ENCODE measurements at places on chromosomes 7 and 10.

- no peak for DNase-seq
Measured at GRCh38 chr10:1372212-1372611, 316.0 kb downstream of the WDR37 start.

GRCh38 chr7:54556121-54556520, 13.9 kb downstream of the VSTM2A start:
- DNase-seq: no peak

GRCh38 chr7:137025469-137026175, 157.2 kb downstream of the CHRM2 start:
- DNase-seq: no peak

DNA sequence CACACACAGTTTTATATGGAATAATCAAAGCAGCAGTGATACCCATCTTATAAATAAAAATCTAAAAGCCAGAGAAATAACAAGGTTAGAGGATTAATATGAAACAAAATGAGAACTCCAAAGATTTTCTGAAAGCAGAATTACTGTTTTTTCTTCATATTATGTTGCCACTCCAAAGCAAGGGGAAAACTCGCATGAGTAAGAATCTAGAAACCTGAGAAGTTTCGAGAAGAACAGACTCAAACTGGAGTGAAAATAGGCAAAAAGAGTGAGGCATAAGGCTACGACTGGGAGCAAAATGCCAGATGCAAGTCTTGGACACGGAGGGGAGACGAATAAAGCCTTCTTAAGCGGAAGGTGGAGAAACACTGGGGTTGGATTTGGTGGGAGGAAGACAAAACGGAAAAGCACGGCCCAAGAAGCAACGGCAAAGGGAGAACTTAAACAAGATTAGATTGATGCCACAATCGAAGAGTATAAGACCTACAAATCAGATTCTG, 923 bp downstream of the TNPO3 start:
- DNase-seq: no peak

DNA sequence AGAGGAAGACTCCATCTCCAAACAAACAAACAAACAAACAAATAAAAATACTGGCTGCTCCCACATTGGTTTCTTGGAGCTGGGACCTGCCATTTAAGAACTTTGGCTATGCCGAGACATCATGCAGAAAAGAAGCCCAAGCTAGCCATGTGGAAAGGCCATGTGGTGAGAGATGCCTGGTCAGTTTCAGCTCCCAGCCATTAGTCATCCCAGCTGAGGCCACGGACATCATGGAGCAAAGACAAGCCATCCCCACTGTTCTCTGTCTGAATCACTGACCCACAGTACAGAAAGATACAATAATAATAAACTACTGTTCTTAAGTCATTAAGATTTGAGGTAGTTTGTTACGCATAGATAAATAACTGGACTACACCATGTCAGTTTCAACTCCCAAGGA, 70.0 kb upstream of the PCBD1 start:
- DNase-seq: no peak

DNA sequence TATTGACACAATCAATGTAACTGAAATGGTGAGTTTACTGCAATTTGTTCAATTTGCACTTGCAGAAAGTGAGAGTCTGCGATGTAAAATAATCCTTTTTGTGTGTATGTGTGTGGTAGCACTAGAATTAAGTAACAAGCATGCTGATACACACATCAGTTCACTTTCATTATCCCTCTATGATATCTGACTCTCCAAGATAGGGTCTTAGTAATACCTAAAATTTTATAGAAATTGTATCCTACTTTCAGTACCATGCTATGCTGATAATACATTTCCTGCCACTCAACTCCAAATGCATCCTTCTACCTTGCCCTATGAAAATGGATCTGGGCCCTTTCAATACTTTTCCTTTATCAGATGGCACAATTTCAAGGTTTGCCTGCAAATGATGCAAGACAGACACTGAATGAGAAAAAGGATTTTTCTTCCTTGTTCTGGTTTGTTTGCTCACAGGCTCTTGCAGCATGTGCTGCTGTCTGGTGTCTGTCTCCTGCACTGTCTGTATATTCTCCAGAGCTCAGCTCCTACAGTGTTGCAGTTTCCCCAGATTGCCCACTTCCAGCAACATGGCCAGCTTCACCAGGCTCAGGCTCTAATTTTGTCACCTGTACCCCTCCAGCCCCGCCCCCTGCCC, 297.9 kb upstream of the HGF start:
- no peak for DNase-seq

DNA sequence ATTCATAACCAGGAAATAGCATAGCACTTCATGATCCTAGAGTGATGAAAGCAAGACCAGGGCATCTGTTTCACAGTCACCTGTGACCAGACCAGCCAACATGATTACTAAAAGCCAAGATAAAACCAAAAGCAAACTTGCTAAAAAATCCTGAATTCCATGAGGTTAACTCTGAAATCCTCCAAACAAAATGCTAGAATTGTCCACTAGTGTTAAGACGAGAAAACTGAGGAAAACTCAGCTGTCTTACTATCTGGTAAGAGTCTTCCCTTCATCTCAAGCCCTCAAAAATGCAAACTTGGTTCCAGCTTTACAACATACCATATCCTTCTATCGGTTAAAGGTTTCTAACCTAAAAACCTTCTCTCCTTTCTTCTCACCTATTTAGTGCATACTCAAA, 1.3 kb upstream of the NPM3 start:
- no peak for DNase-seq

DNA sequence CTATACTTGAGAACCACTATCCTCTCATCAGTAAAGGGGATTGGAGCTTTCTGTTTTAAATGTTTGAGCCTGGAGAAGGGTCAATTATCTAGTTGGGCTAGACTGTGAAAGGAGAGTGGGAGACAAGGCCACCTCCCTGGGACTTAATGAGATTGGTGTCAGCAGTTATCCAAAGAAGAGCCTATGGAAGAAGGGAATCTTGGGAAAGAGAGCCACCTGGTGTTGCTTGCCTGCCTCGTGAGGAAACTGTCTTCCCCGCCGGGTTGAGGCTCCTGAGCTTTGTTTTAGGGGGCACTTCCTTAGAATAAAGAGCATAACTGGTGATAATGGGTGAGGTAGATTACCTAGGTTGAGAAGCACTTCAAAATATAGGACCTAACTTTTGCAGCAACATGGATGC, 32.0 kb upstream of the ABCB4 start:
- DNase-seq: peak; percentile 41

DNA sequence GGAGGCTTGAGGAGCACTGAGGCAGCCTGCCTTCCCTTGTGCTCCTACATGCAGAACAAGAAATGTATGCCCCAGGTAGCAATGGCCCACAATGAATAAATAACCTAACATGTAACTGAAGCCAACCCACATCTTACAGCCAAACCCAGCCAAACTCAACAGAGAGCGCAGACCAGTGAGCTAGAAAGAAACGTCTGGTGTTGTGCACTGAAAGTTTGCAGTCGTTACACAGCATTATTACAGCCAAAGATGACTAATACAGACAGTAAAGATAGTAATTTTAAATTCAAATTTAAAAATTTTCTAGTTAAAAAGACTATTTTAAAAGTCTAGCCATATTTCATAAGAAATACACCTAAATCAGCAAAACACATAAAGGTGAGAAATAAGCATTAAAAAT, 11.2 kb downstream of the USP6NL start:
- DNase-seq: no peak

DNA sequence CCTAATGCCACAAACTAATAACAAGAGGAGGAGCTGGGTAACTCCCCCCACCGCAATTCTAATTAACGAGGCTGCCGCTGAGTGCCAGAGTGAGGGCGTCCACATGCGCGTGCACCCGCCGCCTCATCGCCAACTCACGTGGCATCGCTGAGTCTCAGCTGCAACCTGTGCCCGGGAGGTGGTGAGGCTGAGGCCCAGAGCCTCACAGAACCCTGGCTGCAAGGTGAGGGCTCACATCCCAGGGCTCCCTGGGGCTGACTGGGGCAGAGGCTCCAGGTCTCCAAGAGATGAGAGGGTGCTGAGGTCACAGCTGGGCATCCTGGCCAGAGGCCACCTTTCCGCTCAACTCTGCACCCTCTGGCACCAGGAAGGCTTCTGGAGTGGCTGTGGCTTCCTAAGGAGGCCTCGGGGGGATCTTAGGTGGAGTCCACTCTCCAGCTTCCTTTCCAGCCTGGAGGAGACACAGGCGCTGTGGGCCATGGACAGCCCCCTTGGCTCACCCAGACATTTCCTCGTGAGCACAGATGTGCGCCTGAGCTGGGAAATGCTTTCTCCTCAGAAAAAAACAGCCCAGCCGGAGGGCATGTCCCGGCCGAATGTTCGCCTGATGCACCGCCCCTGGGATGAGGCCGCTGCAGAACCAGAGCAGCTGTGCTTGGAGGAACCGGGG, 242.6 kb downstream of the MAD1L1 start:
- no peak for DNase-seq

- peak; percentile 70 for DNase-seq
Measured at GRCh38 chr7:2729031-2729892, 41.3 kb downstream of the AMZ1 start.

DNA sequence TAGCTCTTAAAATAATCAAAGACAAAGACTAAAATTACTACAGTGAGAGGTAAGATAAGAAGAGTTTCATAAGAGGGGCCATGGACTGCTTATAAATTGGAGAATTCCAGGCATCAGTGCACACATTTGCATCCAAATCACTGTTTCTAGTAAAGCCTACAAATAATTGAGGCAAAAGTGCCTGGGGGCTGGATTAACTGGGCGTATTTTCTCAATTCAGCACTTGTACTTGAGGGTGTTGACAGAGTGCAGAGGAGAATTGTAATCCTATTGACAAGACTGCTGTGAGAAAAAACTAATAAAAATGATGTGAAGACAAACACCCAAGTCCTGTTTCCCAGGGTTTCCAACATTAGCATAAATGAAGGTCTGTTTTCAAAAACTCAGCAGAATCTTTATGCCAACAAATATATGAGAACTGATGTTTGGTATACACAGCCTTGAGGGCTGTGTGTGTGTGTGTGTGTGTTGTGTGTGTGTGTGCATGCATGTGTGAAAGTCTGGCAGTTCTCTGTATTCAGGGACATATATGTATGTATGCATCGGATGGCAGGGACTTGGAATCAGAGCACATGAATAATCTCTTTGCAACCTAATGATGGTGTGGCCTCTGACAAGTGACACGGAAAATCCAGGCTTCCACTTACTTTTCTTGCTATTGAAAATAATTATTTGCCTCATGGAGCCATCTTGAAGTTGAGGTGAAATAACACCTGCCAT, 182.1 kb upstream of the CDC14C start:
- no peak for DNase-seq

GRCh38 chr10:83930-84530, 34.9 kb upstream of the TUBB8 start:
- no peak for DNase-seq

- DNase-seq: no peak
Measured at GRCh38 chr7:112554591-112554990, 73.8 kb downstream of the LSMEM1 start.

Measured in ELF-1 (cell line).